Activated CD4-positive, alpha-beta T cell treated with anti-CD3 and anti-CD28 coated beads, Interleukin-2, Interleukin-4, amounts not matched to agents 100 ng/mL and 50 ng/mL, durations not matched to agents 16 hours and 8 hours (primary cell): ENCODE measurements at places on chromosomes 12 and 14.

DNA sequence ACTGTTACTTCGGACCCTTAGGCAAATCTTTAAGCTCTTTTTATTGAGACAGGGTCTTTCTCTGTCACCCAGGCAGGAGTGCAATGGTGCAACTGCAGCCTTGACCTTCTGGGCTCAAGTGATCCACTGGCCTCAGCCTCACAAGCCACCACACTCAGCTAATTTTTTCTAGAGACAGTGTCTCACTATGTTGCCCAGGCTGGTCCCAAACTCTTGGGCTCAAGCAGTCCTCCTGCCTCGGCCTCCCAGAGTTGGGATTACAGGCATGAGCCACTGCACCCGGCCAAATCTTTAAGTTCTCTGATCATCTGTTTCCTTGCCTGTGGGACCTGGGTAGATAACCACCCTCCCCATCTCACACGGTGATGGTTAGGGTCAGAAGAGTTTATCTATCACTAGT, 2.3 kb upstream of the GPX2 start:
- DNase-seq = no peak

- DNase-seq = peak; percentile 50
These were observed at the start of gene B3GNT4 for GRCh38 chr12:122203301-122204166. Gene B3GNT4 (plus strand): TSS chr12:122203709. CDS start chr12:122204619, 910 bp downstream.

DNA sequence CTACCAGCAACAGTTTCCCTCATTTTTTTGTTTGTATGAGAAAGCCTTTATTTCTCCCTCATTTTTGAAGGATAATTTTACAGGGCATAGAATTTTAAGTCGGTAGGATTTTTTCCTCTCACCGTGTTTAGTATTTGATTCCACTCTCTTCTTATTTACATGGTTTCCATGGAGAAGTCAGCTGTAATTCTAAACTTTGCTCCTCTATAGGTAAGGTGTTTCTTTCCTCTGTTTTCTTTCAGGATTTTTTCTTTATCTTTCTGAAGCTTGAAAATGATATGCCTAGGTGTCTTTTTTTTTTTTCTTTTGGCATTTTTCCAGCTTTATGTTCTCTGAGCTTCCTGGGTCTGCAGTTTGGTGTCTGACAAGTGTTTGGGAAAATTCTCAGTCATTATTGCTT, 75.6 kb upstream of the ETV6 start:
- no peak for DNase-seq

GRCh38 chr12:95003921-95004272, 400 bp upstream of the NDUFA12 start:
- no peak for DNase-seq

GRCh38 chr14:91685600-91685999, 46.3 kb downstream of the CATSPERB start:
- no peak for DNase-seq

- no peak for DNase-seq
These were observed 17.9 kb upstream of the CAMKK2 start for GRCh38 chr12:121314431-121314830.

DNA sequence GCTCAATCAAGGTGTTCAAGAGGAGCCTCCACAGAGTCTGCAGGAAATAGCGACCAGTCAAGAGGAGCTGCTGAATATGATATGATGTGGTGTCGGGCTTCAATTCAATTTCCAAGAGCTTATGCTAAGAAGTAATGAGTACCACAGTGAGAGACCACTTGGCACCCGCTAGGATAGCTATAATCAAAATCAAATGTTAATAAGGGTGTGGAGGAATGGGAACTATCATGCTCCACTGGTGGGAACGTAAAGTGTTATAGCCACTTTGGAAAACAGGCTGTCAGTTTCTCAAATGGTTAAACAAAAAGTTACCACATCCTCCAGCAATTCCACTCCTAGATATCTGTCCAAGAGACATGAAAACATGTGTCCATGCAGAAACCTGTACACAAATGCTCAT, 6.7 kb downstream of the POLR3B start:
- DNase-seq = no peak

GRCh38 chr12:130775953-130776856, 60.1 kb upstream of the RIMBP2 start:
- DNase-seq = peak; percentile 22

DNA sequence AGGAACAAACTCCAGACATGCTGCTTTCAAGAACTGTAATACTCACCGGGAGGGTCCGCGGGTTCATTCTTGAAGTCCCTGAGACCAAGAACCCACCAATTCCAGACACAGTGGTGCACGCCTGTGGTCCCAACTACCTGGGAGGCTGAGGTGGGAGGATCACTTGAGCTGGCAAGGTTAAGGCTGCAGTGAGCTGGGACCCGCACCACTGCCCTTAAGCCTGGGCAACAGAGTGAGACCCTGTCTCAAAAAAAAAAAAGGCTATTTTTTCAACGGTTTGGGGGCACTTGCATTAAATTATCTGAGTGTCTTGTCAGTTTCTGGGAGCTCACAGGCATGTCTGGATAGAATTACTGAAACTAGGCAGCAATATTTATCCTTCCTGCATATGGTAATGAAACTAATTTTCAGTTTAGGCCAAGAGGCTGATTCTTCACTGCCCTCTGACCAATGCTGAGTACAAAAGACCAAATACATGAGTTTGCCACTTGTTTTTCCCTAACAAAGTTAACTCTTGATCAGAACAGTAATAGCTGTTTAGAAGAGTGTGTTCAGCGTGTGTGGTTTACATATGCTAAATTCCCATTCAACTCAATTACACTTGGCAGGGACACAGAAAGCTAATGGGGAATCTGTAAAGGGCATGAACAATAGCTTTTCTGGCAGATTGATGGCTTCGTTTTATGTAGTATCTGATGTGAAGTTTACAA, 65.8 kb upstream of the RASSF3 start:
- DNase-seq = no peak

GRCh38 chr12:4864575-4864974, 45.1 kb upstream of the KCNA1 start:
- DNase-seq = no peak

GRCh38 chr14:20652996-20653975, 11.8 kb upstream of the OR6S1 start:
- peak; percentile 92 for DNase-seq

DNA sequence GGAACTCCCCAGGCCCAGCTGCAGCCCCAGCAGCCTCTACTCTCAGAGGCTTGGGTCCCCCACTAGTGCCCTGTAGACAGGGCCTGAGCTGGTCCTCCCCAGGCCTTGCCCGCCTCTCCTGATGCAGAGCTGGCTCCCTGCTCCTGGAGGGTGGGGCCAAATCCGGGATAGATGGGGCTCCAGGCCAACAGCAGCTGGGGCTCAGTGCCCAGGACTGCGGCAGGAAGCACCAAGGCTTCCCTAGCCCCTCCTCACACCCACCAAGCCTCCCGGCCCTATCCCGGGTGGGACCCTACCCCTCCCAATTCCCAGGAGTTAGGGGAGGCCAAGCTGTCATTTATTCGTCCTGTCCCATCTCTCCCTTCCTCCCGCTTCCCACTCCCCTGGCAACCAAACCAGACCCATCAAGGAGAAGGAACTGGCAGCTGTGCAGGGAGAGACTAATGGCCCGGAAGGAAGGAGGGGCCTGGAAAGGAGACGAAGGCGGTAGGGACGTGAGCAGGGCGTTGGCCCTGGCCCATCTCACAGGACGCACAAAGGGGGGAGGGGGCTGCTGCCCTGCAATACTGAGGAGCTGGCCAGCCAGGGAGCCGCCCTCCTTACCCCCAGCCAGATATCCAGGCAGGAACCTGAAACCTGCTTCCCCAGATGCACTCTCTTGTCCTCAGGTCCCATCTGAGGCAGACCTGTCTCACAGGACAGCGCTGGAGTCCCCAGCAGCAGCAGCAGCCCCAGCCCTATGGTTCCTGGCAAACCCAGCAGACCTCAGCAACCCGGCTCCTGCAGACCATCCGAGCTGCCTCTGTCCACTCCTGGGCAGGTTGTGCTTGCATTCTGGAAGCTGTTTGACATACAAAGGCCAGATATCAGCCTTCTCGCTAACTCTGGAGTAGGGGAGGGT, 1.6 kb upstream of the PRPH start:
- DNase-seq = no peak

DNA sequence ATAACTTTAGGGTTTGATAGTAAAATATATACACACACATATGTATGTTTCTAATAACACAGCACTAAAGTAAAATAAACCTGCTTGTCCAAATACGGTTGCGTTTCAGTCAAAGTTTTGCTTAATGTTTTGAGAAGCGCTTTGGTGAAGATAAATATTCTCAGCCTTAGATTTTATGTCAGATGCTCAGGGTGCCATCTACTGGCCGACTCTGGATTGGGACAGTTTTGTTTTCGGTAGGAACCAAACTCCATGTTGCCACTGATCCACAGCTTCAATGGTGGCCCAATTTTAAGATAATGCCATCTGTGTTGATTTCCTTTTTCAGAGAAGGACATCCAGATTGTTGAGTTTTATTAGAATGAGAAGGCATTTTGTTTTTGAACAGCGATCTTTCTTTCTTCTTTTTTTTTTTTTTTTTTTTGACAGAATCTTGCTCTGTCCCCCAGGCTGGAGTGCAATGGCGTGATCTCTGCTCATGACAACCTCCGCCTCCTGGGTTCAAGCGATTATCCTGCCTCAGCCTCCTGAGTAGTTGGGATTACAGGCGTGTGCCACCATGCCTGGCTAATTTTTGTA, 43.1 kb downstream of the LLPH start:
- DNase-seq = peak; percentile 50

DNA sequence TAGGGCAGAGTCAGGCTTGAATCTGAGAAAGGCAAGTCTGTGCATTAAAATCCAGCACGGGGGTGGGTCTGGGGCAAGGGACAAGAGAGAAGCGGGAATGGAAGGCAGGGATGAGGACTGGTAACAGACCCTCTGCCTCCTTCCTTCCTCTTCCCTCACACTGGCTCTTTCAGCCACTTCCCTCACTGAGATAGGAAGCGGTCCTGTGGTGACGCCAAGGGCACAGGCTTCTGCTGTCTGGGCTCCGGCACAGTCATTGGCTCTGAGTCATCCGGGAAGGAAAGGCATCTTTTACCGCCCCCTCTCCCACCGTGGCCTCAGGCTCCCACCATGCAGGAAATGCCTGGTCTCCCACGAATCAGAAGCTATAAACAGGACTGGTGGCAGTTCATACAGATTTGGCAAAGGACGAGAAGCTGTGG, 70.2 kb downstream of the ETV6 start:
- DNase-seq = peak; percentile 29

DNA sequence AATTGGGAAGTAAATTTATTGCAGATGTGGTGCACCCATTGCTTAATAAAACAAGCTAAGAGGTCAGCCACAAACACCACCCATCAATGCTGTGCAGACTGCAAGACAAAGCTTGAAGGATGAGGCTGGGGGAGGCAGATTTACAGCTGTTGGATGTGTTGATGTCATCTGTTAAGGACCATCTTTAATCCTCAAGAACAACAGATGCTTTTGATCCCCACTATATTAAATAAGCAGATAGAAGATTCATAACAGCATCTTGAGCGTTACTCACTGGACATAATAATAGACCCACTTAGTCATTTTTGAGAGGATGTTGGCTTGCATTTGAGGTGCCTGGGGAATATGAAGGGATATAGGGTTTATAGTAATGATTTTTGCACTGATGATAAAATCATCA, 58.8 kb downstream of the GPR68 start:
- DNase-seq = no peak

GRCh38 chr12:125773033-125773640, 707.9 kb downstream of the AACS start:
- peak; percentile 46 for DNase-seq

- DNase-seq = no peak
These were observed 116.6 kb downstream of the CALM1 start for GRCh38 chr14:90513161-90514014.

GRCh38 chr12:113385282-113385882, 18.3 kb downstream of the SDS start:
- no peak for DNase-seq

- DNase-seq = no peak
These were observed 1.4 kb downstream of the PLXNC1 start for GRCh38 chr12:94149781-94150239.

- no peak for DNase-seq
These were observed 5.1 kb downstream of the KRT85 start for GRCh38 chr12:52362118-52362726.

DNA sequence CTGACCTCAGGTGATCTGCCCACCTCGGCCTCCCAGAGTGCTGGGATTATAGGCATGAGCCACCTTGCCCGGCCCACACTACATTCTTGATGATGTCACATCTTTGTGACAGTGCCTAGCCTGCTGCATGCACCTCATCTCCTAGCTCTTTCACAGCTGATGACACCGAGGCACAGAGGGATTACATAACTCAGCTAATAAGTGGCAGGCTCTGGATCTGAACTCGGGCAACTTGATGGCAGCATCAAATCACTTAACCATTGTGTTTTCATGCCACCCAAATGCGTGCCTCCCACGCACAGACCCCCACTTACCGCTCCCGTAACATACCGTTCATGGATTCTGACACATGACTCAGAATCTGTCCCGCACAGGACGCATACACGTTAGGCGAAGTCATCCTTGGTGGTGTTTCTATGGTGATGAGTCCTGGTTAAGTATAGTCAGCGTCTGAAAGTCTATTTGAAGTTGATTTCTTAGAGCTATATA, 7.4 kb downstream of the TMEM120B start:
- no peak for DNase-seq

DNA sequence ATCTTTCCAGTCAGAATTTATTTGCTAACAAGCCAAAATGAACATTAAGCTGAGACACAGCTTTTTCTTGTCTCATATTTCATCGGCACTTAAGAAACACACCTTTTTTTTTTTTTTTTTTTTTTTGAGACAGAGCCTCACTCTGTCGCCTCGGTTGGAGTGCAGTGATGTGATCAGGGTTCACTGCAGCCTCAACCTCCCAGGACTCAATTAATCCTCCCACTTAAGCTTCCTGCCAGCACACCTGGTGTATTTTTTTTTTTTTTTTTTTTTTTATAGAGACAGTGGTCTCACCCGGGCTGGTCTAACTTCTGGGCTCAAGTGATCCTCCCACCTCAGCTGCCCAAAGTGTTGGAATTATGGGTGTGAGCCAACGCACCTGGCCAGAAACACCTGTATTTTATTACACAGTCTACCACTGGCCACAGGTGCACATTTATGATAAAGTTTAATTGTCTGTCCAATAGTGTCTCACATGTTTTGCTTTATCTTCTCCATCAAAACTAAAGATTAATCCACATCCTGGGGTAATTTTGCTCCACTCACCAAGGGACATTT, 62.7 kb downstream of the C2CD5 start:
- no peak for DNase-seq

DNA sequence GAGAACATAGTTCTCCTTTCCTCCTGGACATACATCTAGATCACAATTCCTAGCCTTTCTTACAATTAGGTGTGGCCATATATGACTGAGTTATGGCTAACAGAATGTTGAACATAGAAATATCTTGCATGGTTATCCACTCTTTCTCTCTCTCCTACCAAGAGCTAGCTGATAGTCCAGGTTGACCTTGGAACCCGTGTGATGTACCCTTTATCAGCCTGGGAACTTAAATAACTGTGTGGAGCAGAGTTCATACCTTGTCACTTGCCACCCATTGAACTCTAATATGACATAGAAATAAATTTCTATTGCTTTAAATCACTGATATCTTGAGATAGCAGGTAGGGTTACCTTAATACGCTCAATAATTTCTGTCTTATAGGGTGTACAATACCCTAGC, 115.9 kb downstream of the TPH2 start:
- DNase-seq = no peak
